ENCODE measurements at places on chromosomes 11 and 22. TPM values are rescaled to one million over a fixed set of nuclear protein-coding genes. Genes with fewer than 3 reads are reported as not detected.

CRYBA4 gene
- not detected for total RNA-seq

FOXRED1 gene
- total RNA-seq = 2.8 TPM

ADM2 gene
- 0.14 TPM for total RNA-seq

MMP3 gene
- total RNA-seq = not detected

GRCh38 chr11:106063009-106063408, 14.1 kb downstream of the KBTBD3 start:
- H3K27ac ChIP-seq = no peak overlapping the region
- no peaks in the 10 kb centered on the region for H3K27me3 ChIP-seq
- DNase-seq = no peak
- no peaks in the 10 kb centered on the region for H3K36me3 ChIP-seq
- H3K4me1 ChIP-seq = no peaks in the 10 kb centered on the region
- H3K4me3 ChIP-seq = no peak overlapping the region

DNA sequence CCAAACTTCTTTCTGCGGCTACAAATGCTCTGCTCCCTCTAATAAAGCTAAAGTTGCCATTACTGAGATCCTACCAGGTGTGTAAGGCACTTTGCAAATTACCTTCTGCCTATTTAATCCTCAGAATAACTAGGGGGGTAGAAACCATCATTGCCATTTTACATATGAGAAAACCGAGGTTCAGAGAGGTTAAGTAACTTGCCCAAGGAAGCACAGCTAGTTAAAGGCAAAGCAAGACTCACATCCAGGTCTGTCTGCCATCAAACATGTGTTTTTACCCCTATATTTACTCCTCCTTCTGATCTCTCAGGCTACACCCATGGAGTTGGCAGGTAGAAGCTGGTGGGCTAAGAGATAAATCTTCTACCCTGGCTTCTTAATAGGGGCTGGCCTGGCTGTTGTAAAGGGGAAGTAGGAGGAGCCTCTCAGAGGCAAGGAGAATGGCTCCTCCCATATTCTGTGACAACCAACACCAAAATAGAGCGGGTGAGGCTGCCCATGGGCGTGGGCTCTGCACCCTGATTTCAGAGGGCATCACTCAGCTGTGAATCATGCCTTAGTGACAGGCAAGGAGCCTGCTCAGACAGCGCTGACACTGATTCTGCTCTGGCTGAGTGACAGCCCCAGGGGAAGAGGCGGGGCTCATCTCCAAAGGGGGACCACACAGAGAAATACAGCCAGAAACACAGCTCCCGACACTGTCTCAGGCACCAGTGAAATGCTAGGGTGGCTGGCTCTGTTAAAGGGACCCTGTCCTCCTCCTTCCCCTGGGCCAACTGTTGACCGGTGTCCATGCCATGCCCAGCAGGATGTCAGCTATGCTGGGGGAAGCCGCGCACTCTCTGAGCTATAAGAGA, 106.8 kb downstream of the ABTB2 start:
- H3K27ac ChIP-seq = peak overlapping the region; percentile 53
- no peak for DNase-seq
- no peaks in the 10 kb centered on the region for H3K27me3 ChIP-seq

DNA sequence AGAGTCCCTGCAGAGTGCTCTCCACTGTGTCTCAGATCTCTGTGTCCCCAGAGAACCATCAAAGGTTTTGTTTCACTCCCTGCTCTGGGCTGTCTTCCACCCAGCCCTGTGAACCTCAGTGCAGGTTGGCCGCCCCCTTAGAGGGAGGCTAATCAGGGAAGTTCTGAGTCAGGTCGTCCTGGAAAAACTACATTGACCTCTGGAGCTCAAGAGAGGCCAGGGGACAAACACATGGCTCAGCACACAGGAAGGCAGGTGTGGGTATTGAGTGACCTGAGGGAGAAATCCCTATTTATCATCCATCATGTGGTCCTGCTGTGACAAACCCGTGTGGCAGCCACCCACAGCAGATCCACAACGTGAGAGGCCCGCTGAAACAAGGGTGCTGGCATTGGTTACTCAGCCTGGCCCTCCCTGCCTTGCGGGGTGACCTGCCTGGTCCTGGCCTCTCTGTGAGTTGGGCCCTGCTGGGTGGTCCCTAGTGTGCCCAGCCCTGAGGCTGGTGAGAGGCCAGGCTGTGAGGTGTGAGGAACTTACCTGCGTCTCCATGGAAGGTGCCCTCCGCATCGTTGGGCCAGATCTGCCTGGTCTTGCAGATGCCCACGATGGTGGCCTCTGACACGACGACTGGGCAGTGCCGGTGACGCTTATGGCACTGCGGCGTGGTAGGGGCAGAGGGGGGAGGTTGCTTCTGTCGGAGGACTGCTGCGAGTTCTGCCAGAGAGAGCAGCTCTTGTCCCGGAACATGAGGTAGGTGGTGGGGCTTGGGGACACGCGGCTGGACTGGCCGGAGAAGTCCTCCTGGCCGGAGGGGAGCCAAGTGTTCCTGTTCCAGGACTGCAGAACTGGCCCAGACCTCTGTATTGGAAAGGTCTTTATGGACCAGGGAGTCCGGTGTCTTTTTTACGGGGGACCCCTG, 669 bp upstream of the BCR start:
- no peaks in the 10 kb centered on the region for H3K4me1 ChIP-seq
- peak; percentile 45 for DNase-seq
- peak overlapping the region; percentile 74 for H3K27ac ChIP-seq
- no peaks in the 10 kb centered on the region for H3K36me3 ChIP-seq
- H3K4me3 ChIP-seq = peak overlapping the region; percentile 52
- no peaks in the 10 kb centered on the region for H3K27me3 ChIP-seq

- no peak for DNase-seq
- H3K27ac ChIP-seq = no peak overlapping the region
- H3K4me3 ChIP-seq = no peak overlapping the region
- H3K27me3 ChIP-seq = no peaks in the 10 kb centered on the region
Observed at GRCh38 chr11:121552154-121552553, 99.4 kb upstream of the SORL1-AS1 start.

Data from uterus (tissue), 4 donors.